ENCODE measurements at places on chromosomes 3 and 15. TPM values are rescaled to one million over a fixed set of nuclear protein-coding genes. Genes with fewer than 3 reads are reported as not detected.

DNA sequence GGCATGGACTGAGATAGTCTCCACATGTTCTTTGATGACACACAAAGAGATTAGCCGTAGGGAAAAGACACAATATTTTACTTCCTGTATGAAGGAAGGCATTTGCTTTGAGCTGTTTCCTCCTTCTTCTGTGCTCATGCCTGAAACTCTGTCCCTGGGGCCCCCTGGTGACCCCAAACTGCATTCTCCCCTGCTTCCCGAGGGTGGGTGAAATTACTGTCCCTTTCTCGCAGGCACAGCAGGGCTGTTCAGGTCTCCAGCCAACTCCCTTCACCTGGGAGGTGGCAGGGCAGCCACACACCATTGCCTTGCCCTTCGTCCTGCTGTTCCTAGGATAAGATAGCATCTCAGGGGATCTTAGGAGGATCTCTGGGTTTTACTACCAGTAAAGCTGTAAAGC lies 79.2 kb downstream of the GABRG3 start:
- no peak for DNase-seq

P2RY1 gene
- 1.0 TPM for total RNA-seq

DNA sequence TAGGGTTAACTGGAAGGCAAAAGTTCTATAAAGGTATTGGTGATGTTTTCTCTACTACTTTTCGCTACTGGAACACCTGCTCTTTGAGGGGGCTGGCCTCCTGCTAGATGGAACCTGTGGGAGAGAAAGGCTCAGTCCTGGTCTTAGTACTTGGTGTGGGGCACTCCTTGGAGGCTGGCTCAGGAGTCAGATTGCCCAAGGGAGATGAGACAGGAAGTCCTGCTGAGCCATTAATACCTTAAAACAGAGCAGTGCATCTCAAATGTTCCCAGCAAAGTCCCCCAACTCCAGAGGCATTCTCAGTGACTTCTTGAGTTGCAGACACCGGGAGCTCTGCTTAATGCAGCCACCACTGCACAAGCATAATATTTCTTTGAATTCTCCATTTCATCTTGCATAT lies 3.1 kb upstream of the ADAMTSL3 start:
- DNase-seq = no peak

GRCh38 chr15:39786447-39787056 lies 3.9 kb upstream of the FSIP1 start:
- DNase-seq = peak; percentile 67

DNA sequence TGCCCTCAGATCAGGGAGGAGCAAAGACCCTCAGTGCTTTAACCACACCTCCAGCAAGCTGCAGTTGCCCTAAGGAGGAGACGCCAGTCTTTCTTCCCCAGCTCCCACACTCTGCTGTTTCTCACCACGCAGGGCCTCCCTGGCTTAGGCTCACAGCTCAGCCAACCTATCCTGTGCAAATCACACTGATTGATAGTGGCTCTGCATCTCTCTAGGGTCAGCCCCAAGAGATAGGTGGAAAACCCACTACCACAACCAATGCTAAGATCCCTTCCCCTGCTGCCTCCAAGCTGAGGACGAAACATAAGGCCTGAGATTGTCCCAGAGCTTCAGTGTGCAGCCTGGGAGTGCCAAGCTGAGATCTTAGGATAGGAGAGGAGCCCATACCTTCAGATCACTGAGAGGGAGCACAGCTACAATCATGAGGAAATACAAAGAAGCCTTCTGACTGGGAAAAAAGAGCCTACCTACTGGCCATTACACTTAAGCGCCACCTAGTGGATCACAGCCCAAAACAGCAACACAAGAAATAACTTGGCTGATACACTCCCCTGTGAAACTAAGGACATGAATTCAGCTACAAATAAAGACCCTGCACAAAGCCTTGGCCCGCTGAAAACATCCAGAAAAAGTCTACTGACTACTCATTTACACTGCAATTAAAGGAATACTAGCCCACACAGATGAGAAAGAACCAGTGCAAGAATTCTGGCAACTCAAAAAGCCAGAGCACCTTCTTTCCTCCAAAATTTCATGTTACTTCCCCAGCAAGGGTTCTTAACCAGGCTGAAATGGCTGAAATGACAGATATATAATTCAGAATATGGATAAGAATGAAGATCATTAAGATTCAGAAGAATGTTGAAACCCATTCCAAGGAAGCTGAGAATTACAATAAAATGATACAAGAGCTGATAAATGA lies 271.5 kb upstream of the DCBLD2 start:
- DNase-seq = peak; percentile 77

DNA sequence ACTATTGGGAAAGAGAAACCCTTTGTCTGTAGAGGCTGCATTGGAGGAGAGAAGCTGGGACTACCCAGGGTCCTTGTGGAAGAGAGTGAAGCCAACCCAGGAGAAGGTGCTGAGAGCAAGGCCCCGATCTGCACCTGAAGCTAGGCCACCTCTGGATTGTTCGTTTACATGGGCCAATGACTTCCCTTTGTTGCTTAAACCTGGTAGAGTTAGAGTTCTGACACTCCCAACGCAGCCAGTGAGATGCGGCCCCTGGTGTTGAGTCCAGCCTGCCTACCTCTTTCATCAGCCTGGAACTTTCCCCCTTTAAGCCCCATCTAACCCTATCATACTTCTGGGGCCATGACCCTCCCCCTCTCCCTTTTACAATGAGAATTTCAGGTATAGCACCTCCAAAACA lies 30.8 kb downstream of the CCDC13 start:
- no peak for DNase-seq

DNA sequence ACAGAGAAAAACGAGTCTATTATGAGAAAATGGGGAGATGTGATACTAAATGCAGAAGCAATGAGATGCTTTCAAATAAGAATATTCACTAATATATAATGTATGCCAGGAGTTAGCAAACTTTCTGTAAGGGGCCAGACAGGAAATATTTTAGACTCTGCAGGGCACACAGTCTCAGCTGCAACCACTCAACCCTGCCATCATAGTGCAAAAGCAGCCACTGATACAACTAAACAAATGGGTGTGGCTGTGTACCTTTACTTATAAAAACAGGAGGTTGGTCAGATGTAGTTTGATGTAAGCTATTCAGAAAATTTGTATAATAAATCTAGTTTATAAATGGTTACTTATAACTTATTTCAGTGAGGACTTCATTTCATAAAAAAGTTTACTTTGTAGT lies 78.1 kb downstream of the FBXL22 start:
- DNase-seq = no peak

GRCh38 chr15:78322724-78323521 lies 17.2 kb upstream of the CRABP1 start:
- DNase-seq = no peak

DNA sequence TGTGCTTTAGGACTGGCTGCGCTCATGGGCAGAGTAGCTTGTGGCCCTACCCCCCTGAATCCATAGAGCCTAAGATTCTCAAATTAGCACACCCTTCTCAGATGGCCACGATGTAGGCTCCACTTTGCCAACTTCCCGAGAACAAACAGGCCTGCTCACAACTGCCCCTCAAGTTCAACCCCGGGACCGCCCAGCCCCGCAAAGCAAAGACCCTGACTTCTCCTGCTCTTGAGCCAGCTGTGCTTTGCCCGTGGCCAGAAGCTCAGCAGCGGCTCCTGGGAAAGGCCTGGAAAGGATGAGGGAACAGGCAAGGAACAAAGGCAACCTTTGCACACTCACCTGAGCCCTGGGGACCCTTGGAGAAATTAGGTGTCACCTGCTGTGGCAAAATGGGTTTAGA lies 32.0 kb downstream of the CYP11A1 start:
- DNase-seq = no peak

NEDD4 gene
- total RNA-seq = 6.2 TPM

DNA sequence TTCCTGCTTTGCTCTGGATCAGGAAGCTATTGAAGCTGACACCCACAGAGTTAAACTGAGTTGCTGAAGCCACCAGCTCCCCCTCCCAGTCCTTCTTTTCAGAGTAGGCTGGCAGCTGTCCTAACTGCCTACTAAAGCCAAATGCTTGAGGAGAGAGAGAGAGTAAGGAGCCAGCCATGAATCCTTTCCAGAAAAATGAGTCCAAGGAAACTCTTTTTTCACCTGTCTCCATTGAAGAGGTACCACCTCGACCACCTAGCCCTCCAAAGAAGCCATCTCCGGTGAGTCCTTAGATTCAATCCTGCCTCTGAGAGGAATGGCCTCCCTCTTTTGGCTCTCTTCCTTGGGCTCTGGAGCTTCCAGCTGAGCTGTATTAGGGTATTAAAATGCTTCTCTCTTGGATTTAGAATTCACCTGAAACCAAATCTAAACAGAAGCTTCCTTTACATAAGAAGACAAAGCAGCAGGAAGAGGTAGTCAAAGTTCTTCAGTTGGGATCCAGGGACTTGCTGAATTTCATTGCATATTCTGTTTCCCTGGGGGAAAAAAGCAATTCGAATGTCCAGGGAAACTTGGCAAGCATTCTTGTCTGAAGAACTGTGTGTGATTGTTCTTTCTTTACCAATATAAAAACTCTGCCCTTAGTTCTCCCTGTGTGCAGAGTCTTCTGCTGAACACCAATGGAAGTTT lies at the start of gene SLC15A2:
Gene SLC15A2, plus strand, starts transcription at position 101 of the 690 bp plus-strand sequence. Its CDS starts 76 bp downstream, at position 177.
- no peak for DNase-seq

CHRM5 gene
- not detected for total RNA-seq

GRCh38 chr15:42863572-42864239 lies 56.9 kb downstream of the TTBK2 start:
- no peak for DNase-seq

ISL2 gene
- 3.4 TPM for total RNA-seq

- DNase-seq = peak; percentile 70
These were observed 533 bp upstream of the SMAD3 start for GRCh38 chr15:67064607-67065530.

DNA sequence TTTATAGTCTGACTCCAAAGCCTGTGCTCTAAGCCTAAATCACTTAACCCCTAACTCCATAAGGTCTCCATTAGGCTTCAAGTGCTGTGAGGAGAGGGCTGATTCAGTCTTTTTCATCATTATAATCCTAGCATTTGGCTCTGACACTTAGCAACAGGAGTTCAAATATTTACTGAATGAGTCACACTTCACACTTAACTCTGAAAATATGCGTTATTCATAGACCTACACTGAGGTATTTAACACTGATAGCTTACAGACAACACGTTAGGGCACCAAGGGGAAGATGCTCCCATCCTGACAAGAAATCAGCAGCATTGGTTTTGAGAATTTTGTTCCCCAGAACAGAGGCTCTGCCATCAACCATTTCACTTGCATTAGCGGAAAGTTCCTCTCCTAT lies 53.5 kb downstream of the MSL2 start:
- peak; percentile 62 for DNase-seq

Measured in HT-29 (cell line).